ENCODE measurements at places on chromosomes 11 and 22.

GRCh38 chr11:27076121-27076589 lies 35.5 kb downstream of the BBOX1 start:
- no peak for DNase-seq

DNA sequence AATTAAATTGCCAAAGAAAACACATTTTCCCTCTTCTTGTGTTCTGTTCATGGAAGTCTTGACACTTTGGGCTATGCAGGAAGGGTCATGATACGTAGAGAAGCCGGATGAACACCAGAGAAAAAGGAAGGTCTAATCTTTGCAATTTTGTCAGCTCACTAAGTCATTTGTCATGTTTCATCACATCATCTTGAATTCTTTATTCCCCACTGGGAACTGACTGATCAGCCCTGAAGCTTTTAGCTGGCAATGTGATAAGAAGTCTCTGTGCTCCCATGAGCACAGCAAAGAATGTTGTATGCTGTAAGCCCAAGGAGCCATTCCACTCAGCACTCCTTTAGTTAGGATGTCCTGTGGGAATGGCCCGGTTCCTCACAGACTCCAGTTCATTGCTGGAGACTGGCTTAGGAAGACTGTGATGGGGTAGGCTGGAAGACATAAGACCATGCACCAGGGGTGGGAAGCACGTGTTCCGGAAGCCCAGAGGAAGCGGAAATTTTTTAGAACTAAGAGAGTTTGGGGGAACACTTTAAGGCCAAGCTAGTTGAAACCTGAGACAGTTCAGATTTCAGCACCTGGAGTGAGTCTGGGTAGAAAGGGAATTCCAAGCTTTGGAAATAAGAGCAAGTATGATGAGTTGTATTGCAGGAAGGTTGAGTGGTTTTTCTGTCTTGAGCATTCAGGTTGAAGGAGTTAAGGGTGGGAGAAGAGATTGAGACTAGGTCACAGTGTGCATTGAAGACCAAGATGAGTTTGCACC lies 306.7 kb upstream of the MTNR1B start:
- DNase-seq: no peak

GRCh38 chr22:30260682-30261081 lies 6.0 kb downstream of the OSM start:
- DNase-seq: no peak

- DNase-seq: no peak
These were observed 31.9 kb downstream of the COMMD9 start for GRCh38 chr11:36257351-36257750.

DNA sequence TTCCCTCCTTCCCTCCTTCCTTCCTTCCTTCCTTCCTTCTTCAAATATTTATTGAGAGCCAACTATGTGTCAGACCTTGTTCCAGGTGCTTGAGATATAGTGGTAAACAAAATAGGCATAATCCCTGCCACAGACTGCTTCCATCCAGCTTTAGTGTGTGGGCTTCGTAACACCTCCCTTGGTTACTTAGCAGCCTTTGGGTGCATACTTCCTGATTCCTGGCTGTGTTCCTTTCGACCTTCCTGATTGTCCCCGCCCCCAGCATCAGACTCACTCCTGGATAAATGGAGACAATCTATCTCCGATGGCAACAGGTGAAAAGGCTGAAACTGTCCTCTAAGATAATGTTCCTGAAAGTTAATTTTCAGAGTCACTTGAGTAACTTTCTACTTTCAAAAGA lies 13.5 kb downstream of the CCDC81 start:
- no peak for DNase-seq

DNA sequence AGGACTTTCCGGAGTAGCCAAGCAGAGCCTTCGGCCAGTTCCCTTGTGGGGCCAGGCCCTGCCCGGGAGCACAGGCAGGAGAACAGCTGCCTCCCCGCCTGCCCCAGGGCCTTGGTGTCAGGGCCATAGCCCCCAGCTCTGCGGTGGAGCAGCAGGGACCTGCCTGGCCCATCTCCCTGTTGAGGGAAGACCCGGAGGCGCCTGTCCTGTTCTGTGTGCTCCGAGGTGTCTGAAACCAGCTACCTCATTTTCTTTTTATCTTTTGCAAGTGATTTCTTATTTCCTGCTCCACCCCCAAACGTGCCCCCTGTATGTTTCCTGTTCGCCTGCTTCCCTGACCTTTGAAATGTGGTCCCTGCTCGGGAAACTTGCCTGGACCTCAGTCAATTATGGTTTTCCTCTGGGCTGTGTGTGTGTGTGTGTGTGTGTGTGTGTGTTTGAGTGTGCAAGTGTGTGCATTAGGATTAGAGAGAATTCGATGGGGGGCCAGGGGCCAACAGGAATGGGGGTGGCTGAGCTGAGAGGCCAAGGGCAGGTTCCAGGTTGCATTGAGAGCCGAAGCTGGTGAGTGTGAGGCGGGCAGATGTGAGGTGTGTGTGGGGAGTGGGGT lies 19.1 kb downstream of the LRP5 start:
- no peak for DNase-seq

DNA sequence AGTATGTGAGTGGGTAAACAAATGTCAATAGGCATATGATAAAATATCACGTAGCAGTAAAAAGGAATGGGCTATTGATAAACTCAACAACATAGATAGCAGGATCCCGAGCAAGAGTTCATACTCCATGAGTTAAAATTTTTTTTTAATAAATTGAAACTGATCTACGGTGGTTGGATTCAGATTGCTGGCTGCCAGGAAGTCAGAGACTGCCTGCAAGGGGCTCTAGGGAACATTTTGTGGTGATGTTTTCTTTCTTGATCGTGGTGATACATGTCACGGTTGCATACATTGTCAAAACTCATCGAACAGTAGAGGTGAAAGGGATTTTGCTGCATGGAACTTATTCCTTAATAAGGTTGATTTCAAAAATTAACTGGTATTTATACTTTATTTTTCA lies 62.6 kb upstream of the WNT7B start:
- DNase-seq: no peak

DNA sequence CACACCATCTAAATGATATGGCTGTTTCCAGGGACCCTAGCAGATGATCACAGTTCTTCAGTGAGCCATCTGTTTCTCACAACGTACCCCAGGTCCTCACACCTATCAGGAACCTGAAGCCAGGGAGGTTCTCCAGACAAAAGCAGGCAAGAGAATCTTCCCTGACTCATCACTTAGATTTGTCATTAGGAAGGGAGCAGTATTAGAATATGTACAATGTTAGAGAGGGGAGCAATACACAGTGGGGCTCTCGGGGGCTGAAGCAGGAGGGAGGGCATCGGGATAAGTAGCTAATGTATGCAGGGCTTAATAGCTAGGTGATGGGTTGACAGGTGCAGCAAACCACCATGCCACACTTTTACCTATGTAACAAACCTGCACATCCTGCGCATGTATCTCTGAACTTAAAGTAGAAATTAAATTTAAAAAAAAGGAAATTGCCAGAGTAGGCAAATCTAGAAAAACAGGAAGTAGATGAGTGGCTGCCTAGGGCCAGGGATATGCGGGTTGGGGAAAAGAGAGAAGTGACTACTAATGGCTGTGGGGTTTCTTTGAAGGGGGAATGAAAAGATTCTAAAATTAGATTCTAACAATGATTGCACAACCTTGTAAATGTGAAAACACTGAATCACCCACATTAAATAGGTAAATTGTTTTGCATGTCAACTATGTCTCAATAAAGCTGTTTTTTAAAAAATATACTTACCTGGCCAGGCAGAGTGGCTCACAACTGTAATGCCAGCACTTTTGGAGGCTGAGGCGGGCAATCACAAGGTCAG lies 14.4 kb downstream of the C22orf42 start:
- no peak for DNase-seq

- DNase-seq: no peak
These were observed 4.5 kb upstream of the KCNE3 start for GRCh38 chr11:74471668-74472429.

DNA sequence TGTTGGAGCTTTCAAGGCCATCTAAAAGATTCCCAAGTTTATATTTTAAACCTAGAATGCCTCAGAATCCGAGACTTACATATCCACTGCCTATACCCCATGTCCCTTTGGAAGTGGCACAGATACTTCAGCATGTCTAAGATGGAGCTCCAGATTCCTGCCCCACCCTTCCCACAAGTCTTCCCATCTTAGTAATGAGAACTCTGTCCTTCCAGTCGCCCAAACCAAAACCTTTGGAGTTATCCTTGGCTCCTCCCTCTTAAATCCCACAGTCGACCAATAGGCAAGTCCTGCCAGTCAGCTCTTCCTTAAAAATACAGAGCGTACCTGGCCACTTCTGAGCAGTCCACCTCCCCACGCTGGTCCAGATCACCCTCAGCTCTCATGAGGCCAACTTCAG lies 4.3 kb downstream of the POLD4 start:
- no peak for DNase-seq

GRCh38 chr11:23399995-23400394 lies 539.7 kb upstream of the CCDC179 start:
- DNase-seq: no peak

- no peak for DNase-seq
These were observed 23.4 kb upstream of the HEPHL1 start for GRCh38 chr11:93997741-93998140.

DNA sequence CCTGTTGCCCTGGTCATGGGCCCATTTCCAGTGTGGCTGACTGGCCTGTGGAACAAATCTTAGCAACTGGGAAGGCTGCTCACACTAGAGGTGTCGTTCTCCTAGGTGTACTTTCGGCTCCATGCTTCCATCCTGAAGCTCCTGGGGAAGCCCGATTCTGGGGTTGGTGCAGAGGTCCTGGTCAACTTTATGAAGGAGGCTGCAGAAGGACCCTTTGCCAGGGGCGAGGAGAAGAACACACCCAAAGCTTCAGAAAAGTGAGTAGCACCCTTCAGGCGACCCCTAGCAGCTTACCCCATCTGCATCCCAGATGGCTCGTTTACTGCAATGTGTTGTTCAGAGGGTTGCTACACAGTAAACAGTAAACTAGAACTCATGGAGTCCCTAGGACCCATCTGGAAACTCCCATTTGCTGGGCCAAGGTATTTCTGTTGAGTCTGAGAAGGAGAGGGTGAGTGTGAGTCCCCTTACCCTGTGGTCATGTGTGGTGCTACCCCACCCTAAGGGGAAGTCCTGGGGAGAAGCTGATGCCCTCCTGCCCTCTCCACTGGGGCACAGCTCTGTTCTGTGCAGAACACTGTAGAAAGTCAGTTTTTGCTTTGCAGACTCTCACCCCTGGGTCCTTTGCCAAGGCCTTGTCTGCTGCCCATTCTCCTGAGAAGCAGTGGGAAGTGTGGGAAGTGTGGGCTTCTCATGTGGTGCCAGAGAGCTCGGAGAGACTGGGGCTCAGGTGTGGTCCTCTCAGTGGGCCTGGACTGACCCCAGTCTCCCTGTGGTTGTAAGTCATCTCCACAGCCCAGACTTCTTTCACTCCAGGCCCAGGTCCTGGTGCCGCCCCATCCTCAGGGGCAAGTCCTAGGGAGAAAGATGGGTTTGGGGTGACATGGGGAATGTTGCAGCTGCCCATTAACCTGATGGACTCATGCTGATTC lies 85.0 kb downstream of the CABIN1 start:
- no peak for DNase-seq

DNA sequence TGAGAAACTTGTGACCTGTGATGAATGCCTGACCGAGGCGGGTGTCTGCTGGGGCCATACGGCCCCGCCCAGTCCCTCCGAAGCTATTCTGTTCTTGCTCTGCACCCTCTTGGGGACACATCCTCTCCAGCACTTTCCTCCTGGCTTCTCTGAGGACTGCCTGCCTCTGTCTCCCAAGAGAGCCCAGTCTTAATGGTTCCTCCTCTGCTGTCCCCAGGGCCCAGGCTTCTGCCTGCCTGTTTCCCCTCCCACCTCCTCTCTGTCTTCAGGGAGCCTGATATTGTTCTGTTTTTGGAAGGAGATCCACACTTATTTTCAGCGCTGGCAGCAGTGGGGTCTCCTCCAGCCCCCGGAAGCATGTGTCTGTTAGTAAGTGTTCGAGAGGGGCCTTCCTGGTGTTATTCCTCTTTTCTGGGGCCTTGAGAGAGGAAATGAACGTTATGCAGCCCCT lies 18.7 kb downstream of the SYNGR1 start:
- no peak for DNase-seq

- DNase-seq: peak; percentile 83
These were observed 25.4 kb upstream of the SMTN start for GRCh38 chr22:31055635-31056159.

GRCh38 chr11:128731041-128731663 lies 37.3 kb downstream of the FLI1 start:
- no peak for DNase-seq

GRCh38 chr11:101487775-101488174 lies 96.0 kb downstream of the TRPC6 start:
- DNase-seq: no peak

DNA sequence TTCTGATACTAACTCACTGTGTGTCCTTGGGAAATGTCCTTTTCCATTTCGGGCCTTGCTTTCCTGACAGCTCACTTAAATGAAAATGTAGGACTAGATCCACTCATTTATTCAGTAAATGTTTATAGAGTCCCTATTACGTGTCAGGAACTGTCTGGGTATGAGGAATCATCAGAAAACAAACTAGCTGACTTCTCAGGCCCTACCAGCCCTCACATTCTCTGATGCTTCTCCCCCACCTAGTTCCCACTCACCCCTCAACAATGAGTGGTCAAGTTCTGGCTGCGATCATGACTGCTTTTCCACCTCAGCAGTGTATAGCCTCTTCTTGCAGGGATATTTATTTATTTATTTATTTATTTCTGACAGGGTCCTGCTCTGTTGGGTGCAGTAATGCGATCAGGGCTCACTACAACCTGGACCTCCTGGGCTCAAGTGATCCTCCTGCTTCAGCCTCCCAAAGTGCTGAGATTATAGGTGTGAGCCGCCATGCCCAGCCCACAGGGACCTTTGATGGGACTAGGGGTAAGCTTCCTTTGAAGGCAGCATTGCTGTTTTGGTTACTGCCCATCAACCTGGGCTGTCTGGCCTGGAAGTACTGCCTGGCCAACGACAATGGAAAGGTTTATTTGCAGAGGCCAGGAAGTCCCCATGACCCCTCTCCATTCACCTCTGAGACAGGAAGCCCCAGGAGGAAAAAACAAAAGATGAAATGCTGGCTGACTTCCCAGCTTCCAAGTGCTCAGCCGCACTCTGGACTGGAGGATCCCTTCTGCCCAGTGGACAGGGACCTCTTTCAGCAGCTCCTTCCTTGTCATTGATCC lies 33.1 kb upstream of the POLD3 start:
- no peak for DNase-seq

DNA sequence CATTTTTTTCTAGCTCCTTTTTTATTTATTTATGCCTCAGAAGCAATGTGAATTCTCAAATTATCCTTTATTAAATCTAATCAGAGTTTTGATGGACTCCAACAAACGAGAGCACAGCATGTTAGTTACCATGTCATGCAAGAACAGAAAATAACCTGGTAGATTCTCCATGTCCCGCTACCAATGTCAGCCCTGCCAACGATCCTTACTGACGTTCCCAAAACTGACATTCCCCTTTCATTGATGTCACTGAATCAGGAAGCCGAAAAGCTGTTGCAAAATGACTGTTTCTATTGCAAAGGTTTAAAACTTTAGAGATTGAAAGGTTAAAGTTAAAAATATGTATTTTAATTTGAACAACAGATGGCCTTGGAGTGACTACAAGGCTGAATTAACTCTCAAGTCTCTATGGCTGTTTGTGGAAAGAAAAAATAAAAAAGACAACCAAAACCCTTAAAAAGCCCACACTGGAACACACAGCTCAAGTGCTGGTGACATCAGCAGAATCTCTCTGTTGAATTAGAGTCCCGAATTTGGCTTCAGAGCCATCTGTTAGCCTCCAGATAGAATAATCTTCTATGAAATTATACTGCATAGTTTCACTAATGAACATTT lies 96.8 kb downstream of the BDNF start:
- DNase-seq: no peak

All from smooth muscle cell of the brain vasculature (primary cell).